ENCODE measurements at places on chromosomes 5 and 9.

- peak; percentile 54 for DNase-seq
Measured at GRCh38 chr9:107711542-107711941, 222.0 kb upstream of the KLF4 start.

GRCh38 chr9:110650991-110651411 lies 17.6 kb upstream of the MUSK start:
- DNase-seq, result peak; percentile 86

DNA sequence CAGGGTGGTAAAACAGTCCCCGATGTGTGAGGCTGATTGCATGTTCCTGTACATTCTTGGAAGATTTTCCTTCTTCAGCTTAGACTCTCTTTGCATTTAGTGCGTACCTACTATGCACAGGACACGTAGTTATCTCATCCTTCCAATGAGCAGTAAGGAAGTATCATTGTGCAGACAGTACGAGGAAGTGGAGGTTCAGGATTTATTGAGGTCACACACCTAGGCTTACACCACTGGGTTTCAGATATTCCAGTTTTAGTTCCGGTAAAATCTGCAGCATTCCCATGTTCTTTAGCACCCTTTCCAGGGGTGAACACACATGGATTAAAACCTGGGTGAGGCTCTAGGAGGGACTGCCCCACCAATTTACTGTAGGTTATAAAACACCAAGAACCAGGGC lies 238.7 kb downstream of the ZSWIM6 start:
- no peak for DNase-seq

GRCh38 chr9:88220652-88221051 lies 82.4 kb upstream of the SPATA31C2 start:
- DNase-seq, result no peak

DNA sequence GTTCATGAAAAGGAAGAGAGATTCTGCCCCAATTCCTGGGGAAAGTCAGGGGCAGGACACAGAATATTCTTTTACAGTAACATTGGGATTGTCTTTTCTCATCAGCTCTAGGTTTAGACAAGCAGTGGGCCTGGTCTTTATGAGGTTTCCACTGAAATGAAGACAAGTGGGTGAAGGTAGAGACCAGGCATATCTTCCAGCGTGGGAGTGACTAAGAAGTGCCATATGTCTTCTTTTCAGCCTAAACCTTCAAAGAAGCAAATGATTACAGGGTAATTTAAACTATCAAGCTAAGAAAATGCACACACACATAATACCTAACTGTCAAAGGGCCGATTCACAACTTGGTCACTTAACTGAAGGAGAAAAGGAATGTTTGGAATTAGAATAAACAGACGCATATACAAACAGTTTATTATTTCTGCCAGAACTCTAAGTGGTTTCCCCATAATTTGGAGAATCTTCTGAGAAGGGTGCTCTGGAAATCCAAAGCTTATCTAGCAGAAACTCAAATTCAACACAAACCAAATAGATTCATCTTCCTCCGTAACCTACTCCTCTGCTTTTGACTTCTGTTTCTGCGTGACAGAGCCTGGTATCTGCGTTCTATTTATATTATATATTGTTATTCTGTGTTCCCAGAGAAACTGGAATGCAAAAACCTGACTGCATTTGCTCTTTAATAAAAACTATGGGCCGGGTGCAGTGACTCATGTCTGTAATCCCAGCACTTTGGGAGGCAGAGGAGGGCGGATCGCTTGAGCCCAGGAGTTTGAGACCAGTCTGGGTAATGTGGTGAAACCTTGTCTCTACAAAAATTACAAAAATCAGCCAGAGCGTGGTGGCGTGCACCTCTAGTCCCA lies 22.0 kb upstream of the TEK start:
- peak; percentile 59 for DNase-seq

- DNase-seq, result no peak
Measured at GRCh38 chr9:27602954-27603353, 29.7 kb upstream of the C9orf72 start.

DNA sequence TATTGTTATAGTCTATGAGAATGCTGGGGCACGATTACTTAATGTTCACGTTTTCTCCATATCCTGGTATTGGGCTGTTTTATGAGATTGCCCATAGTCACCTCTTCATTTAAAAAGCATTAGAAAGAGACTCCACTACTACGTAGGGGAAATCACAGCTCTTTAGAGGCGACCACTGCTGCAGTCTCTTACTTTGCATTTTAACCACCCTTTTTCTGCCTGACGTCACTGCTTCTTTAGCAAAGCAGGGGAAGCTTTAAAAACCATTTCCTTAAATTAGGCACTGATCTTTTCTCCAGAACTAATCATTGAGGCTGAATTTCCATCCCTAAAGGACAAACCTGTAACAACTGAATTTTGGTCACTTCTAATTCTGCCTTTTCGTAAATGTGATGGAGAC lies 38.9 kb downstream of the ZNF608 start:
- no peak for DNase-seq

DNA sequence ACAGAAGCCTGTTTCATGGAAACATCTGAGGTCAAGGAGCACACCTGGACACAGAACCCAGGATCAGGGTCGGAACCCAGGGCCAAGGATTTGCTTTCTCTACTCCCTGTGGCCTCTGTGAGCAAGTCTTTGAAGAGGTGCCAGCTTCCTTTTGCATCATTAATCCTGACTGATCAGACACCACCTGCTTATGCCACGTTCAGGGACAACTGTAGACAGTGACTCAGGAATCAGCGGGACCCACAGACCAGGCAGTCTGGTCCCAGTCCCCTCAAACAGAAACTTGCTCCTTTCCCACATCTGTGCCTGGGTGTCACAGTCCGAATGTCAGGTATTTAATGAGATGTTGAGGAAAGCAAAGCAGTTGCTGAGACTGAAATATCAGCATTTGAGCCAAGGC lies 154.8 kb downstream of the SGCD start:
- DNase-seq, result no peak

- no peak for DNase-seq
Measured at GRCh38 chr9:133111808-133112662, 9.0 kb downstream of the RALGDS start.

GRCh38 chr5:159965031-159965837 lies 43.7 kb upstream of the TTC1 start:
- peak; percentile 41 for DNase-seq

DNA sequence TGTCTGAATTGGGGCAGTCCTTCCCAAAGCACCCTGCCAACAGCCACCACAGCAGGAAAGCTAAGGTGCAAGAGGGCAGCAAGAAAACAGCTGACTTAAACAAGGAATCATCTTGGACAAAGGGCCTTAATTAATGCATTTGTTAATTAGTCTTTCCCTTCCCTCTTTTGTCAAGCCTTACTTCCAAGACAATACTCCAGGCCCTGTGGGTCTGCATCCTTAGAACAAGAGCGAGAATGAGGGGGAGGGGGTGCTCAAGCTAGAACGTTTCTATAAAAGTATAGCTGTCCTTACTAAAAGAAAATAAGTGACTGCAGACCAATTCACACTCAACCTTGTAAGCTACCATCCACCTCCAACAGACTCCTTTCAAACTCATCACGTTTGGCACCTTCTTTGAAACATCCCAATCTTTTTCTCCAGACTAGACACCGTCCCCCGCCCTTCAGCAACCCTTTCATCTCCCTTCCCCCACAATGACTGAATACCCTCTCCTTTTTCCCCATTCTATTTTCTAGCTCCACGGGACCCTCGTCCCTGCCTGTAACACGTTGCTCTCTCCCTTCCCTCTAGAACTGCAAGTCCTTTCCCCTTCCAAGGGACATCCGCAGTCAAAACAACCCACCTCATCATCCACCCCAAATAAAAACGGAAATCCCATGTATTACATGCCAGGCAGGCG lies 85.7 kb upstream of the RNF38 start:
- DNase-seq, result no peak

- no peak for DNase-seq
Measured at GRCh38 chr9:18492612-18493011, 18.7 kb downstream of the ADAMTSL1 start.

- no peak for DNase-seq
Measured at GRCh38 chr9:108108852-108109448, 619.4 kb upstream of the KLF4 start.

GRCh38 chr5:17079562-17079961 lies 137.9 kb upstream of the BASP1 start:
- no peak for DNase-seq

DNA sequence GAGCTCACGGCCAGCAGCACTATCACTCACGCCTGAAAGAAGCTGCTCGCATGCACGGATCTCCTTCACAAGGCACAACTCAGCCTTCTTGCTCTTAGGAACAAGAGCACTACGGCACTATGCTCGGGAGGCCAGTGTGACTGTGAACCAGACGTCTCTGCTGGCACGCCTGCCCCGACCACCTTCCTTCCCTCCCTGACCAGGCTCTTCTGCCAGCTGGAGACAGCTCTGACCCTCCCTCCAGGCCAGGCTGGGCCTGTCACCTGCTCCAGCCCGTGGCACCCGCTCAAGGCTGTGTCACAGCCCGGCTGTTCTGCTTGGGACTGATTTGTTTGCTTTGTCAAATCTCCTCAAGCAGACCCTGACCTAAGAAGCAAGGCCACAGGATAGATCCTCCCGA lies 7.0 kb downstream of the TBC1D9B start:
- no peak for DNase-seq

DNA sequence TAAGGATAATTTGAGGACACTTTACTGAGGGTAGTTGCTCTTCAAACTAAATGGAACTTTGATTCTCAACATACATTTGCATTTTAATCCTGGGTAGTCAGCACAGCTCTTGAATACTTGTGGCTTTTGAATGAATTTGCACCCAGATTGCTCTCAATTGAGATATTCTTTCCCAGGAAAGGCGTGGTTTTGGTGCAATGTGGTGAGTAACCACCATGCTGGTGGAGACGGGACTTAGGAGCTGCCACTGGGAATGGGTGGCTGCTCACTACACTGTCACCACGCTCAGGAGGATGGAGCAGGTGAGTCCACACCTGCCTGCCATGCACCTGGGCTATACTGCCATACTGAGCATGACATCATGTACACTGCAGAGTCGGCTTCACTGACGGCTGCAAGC lies 99.2 kb downstream of the IRX1 start:
- no peak for DNase-seq

DNA sequence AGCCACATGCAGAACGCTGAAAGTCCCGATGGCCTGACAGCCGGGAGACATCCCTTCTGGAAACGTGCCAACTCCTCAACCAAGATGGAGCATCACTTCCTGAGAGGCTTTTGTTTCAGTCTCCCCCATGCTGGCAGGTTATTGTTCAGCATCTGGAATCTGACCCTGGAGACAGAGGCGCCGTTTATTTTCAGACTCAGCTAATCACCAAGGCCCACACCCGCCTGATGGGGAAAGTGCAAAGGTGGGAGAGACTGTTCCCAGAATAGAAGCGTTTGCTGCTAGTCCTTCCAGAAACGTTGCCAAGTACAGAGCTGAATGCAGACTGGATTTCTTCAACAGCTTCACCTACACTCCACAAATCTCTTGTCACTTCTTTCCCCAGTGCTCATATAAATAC lies 41.8 kb upstream of the S1PR3 start:
- no peak for DNase-seq

DNA sequence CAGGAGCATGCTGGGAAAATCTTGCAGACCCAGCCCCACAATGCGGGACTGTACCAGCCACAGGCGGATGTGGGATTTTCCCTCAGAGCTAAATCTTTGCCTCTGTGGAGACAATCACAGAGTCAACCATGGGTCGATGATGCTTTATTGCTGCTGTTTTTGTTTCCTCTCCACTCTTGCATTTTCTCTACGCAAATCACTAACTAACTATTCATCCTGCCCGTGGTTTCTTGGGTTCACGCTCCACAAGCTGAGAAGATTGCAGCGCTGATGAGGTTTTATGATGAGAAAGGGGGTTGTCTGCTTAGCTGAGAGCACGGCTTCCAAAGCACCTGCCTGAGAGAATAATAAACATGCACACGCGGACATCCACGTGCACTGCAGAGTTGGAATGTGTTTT lies 500.2 kb upstream of the ADAMTS16 start:
- no peak for DNase-seq

GRCh38 chr5:172706796-172707195 lies 64.2 kb downstream of the DUSP1 start:
- DNase-seq, result no peak

GRCh38 chr9:135600296-135600817 lies 38.8 kb downstream of the PAEP start:
- DNase-seq, result no peak

GRCh38 chr5:53482717-53483638 lies 2.5 kb downstream of the FST start:
- DNase-seq, result no peak

- no peak for DNase-seq
Measured at GRCh38 chr5:96577909-96578308, 84.3 kb upstream of the CAST start.

DNA sequence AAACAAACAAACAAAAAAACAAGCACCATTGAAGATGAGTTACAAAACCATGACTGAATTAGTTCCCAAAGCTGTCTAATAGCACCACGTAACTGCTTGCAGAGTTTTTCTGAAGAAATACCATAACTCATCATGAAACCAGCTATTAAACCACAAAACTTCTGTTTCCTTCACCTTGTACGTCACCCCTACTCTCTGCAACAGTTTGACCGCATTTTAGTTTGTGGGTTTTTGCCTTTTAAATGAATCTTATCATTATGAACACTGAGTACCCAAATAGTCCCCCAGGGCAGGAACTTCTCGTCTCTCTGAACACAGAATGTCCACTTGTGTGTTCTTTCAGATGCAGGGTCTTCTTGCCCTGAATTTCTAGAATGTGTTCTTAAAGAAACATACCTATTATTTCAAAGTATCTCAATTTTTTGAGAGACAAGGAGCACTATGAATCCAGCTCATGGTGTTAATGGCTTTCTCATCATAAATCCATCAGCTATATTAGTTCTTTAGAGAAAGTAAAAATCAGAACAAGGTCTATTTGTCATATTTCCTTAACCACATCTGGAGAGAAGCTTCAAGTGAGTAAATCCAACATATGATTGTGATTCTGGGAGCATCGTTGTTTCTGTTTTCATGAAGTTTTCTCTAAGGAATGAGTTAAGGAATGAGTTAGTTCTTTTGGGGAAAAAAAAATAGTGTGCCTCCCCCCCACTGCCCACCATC lies 210.6 kb downstream of the AUH start:
- DNase-seq, result no peak

DNA sequence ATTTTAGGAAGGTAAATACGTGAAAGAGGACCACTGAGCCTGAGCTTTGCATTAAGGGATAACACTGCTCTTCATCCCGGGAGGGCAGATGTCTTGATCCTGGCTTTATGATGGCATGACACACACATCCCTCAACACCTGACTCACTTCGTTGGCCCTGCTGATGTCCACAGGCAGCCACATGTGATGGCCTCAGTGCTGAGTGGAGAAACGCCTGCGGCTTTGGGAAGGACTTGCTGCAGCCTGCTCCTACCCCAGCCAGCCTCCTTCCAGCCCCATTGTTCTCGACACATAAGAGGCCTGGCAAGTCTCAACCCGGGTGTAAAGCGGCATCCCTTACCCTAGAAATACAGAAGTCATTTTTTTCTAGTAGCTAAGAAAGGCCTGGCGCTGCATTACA lies 169.0 kb downstream of the SYK start:
- DNase-seq, result no peak

DNA sequence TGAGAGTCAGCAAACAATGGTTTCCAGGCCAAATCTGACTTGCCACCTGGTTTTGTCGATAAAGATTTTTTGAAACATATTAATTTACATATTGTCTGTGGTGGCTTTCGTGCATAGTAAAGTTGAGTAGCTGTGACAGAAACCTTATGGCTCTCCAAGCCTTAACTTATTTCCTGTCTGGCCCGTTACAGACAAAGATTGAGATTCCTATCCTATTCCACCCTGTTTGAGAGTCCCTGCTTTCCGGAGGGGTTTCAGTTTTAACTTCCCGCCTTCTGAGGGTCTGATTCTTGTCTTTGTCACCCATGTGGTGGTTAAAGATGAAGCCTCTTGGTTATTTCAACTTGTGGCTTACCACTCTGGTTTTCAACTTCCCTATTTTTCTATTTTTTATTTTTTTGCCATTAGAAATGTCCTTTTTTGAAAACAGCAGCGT lies 11.4 kb downstream of the OTULIN start:
- no peak for DNase-seq

Data from amniotic stem cell (primary cell).